ENCODE measurements at places on chromosomes 16 and 17.

DNA sequence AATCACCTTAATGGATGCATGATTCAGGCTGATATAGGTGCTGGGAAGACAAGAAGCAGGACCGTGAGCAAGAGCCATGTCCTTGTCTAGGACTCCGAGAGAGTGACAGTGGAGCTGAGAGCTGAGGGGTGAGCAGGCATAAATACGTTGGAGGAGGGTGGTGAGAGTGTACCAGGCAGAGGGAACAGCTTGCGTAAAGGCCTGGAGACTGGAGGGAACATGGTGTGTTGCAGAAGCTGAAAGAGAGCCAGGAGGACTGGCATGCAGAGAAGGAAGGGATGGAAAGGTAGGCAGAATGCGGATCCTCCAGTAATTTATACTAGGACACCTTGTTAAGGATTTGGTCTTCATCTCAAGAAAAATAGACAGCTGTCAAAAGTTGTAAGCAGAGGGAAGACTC is 653.2 kb downstream of the HS3ST4 start:
- DNase-seq: no peak

DNA sequence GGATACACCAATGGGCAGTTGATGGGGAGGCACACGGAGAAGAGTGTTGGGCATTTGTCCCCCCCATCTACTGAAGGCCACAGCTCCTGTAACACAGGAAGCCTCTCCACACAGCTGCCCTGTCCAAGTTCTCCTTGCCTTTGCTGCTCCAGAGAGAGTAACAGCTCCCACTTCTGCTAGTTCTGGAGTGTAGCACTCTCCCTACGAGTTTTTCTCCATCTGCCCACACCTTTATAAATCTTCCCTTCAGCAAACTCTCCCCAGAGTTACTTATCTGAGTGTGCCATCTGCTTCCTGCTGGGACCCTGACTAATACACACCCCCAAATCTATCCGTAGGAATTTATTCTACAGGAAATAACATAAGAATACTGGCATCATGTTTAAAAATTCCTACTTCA is 42.6 kb upstream of the ERN1 start:
- DNase-seq: no peak

- DNase-seq: no peak
Observed at GRCh38 chr16:47881574-47881973, 274.2 kb downstream of the ABCC12 start.

DNA sequence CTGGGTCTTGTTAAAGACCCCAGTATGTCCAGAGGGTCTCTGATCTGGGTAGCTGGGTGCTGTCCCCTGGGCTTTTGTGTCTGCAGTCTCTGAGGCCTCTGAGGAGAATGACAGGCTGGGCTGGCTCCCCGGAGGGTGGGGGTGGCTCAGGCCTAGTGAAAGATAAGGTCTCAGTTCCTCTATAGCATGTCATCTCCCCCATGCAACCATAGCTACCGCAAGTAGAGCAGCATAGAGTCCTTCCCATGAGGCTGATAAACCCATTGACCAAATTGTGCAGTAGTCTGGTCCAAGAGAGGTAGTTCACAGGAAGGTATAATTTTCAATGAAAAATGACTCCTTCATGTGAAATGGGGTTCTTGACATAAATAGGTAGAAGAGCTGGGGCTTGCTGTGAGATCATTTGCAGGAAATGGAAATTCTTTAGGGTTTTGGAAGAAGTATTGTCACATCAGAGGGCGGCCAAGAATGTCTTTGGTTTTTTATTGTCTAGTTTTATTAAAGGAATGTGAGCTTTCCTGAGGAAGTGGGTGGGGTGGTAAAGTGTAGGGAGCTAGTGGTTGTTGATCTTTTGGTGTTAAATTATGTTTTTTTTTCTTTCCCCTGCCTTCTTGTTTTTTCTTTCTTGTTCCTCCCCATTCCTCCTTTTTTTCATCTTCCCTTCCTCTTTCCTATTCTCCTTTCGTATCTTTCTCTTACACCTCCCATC is 21.0 kb downstream of the SLC7A6OS start:
- peak; percentile 52 for DNase-seq

DNA sequence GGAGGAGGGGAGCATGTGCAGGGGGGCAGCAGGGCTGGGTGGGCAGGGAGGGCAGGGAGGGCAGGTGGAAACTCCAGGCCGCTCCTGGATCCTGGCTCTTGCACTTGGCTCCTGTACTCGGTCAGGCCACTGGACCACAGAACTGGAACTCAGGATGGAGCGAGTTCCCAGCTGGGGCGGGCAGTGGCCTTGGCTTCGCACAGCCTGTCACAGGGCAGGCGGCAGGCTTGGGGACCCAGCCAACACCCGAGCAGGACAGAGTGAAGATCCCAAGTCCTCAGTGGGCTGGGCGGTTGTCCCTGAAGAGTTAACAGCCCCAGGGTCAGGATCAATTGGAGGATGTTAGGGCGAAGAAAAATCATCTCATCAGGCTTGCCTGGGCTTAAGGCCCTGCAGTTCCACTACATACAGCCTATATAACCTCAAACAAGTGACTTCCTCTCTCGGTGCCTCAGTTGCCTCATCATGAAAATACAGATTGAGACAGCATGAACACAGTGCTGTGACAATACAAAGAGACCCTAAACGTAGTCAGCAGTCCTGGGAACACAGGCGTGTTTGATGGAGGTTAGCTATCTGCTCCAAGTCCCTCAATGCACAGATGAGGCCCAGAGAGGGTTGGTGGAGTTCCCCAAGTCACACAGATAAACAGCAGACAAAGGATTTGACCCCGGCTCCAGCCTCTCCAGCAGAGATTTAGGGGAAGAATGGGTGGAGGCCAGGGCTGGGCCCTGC is 21.9 kb downstream of the ZNF423 start:
- DNase-seq: no peak

Data from Kasumi-1 (cell line).